Activated T-cell treated with anti-CD3 and anti-CD28 coated beads for 24 hours (primary cell): ENCODE measurements at places on chromosomes 7 and 10.

- DNase-seq, result no peak
Measured at GRCh38 chr10:133419211-133419950, 5.0 kb downstream of the SPRN start.

- DNase-seq, result no peak
Measured at GRCh38 chr10:71645185-71645584, 74.4 kb downstream of the C10orf105 start.

GRCh38 chr10:26169466-26169865 lies 47.1 kb upstream of the GAD2 start:
- DNase-seq, result no peak

DNA sequence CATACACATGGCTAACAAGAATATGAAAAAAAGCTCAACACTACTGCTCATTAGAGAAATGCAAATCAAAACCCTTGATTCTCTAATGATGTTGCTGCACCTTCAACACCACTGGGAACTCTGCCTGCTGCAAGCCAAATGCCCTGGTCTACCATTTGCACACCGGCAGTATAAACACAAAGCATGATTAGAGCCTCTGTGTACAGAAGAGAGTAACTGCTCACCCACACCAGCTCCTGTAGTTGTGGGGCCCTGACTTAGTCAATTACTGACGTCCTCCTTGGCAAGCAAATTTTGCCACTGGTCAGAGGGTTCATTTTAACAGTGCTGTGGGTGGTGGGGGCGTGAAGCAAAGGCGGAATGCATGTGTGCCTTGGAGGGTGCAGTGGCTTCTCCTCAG lies 96.1 kb upstream of the RHEB start:
- no peak for DNase-seq

DNA sequence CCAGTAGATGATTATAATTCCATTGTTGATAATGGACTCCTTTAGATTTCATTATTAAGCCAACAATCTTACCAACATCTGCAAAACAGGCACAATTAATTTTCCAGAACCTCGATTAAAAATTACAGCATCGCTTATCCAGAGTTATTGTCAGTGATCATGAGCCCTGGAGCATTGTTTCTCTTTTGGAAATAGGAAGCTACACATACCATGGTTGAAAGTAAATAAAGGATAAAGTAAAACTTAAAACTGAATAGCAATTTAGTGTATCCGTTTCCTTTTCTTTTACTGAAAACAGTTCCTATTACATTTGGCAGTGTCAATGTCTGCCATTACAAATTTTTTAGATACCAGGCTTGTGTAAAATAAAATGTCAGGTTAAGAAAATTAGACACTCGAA lies 9.9 kb upstream of the HOXA2 start:
- DNase-seq, result no peak
